ENCODE measurements at places on chromosomes 6 and 20. TPM values are rescaled to one million over a fixed set of nuclear protein-coding genes. Genes with fewer than 3 reads are reported as not detected.

The MYB gene
- not detected for total RNA-seq

The CD109 gene
- 26.0 TPM for total RNA-seq

The ARFRP1 gene
- 38.7 TPM for total RNA-seq

The RUNX2 gene
- 4.5 TPM for total RNA-seq

The PABPC1L gene
- total RNA-seq, result 18.3 TPM

The PTCHD4 gene
- 1.4 TPM for total RNA-seq

The GMPR gene
- 15.0 TPM for total RNA-seq

The NUS1 gene
- 27.0 TPM for total RNA-seq

The ANKRD6 gene
- total RNA-seq, result 8.0 TPM

The TAAR9 gene
- not detected for total RNA-seq

The OXT gene
- not detected for total RNA-seq

The GPX6 gene
- not detected for total RNA-seq

The CEP250 gene
- 35.2 TPM for total RNA-seq

The ASIP gene
- total RNA-seq, result not detected

DNA sequence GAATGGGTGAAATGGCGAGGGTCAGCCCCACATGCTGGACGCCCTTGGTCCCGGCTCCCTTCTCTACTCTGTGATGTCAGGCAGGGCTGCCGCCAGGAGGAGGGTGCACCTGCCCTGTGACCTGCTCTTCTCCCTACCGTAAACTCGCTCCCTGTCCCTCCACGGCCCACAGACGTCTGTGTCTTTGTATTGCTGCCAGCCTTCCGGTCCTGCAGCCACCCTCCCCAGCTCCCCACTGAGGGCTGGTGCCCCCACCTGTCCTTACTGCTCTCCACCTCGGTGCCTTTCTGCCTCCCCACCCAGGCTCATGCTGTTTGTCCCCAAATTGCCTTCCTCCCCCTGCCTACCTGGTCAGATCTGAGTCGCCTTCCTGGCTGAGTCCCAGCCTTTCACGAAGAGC, 4.1 kb upstream of the CCR6 start:
- no peak for DNase-seq

GRCh38 chr20:11043001-11043400, 369.2 kb upstream of the JAG1 start:
- DNase-seq, result no peak

GRCh38 chr6:15770347-15771143, 107.7 kb upstream of the DTNBP1 start:
- no peak for DNase-seq

DNA sequence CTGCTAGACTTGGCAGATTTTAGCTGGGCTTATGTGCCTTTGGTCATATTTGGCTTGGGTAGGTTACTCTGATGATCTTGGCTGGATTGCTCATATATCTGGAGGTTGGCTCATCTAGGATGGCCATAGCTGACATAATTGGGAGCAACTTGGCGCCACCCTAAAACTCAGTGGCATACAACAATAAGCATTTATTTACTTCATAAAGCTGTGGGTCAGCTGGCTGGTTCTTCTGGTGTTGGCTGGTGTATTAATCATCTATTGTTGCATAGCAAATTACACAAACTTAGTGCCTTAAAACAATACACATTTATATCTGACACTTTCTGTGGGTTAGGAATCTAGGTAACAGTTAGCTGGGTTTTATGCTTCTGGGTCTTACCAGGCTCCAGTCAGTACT, 297.3 kb upstream of the JAG1 start:
- DNase-seq, result no peak

GRCh38 chr20:53869466-53870258, 200.7 kb downstream of the BCAS1 start:
- DNase-seq, result peak; percentile 71

DNA sequence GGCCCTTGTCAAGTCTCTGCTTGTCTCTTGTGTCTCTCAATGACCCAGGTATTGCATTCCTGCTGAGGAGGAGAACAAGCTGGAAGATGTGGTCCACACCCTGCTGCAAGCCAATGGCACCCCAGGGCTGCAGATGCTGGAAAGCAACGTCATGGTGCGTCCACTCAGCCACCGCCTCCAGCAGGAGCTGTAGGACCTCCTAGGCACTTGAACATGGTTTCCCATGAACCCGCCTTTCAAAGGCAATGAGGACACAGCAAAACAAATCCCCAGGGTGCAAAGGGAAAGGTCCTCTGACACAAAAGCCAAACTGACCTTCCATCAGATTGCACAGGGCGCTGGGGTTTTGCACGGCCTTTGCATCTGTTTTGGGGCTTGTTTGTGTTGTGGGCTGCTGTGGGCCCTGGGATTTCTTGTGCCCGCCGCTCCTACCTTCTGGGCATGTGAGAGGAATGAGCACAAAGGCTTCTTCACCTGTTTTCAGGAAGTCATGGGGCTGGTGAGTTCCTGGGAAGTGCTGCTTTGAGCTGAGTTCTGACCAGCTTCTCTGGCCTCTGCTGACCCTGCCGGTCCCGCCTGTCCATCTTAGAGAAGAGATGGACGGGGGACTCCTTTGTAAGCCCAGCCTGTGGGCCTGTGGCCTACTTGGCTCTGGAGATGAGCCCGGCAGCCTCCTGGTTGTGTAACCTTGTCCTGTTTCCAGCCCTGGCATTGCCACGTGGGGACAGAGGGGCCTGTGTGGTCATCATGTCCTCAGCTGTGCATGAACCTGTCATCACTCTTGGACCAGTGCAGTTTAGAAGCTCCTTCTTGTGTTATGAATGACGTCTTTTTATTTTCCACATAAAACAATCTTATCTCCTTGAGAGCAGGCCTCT, 151.3 kb downstream of the DTNBP1 start:
- no peak for DNase-seq

DNA sequence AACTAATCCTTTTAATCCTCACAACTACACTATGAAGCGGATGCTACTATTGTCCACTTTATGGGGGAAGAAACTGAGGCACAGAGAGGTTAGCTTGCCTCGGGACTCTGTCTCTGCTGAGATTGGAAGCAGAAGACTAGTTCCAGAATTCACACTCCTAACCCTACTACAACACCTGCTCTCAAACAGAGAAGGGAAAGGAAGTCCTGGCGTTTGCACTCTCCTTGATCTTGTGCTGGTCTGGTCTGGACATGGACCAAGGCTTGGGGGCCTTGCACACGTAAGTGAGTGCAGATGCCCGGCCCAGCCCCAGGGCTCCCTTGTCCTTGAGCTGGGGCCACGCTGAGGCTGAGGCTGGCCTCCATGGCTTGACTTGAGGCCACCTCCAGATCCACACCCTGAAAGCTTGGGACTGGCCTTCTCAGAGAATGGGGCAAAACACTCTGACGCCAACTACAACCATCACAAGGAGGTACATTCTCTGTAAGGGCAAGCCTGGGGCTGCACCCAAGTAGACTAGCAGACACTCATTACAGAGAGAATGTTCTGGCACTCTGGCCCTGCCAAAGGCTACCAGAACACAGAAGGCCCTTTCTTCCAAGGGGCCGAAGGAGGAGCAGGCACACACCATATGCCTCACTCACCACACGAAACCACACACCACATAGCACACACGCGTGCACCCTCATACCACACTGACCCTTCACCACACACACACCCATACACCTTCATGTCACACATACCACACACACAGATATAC, 33.3 kb upstream of the EZR start:
- no peak for DNase-seq

- DNase-seq, result no peak
Measured at GRCh38 chr20:20649945-20650344, 62.5 kb downstream of the RALGAPA2 start.

DNA sequence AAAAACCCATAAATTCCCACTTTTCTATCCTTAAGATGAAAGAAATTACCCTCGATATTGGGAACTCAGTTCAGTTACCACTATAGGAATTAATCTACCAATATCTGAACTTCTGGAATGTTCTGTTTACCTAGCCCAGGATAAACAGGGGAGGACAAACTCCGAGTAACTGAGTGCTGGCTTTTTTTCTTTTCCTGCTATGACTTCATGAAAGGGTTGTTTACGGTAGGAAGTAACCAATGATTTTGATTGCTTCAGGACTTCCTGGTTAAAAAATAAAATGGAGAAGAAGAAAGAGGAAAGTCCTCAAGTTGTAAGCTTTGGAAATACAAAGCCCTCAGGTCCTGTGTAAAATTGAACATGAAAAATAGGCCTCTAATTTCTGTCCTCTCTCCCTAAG, 167.7 kb downstream of the ZNF217 start:
- no peak for DNase-seq

DNA sequence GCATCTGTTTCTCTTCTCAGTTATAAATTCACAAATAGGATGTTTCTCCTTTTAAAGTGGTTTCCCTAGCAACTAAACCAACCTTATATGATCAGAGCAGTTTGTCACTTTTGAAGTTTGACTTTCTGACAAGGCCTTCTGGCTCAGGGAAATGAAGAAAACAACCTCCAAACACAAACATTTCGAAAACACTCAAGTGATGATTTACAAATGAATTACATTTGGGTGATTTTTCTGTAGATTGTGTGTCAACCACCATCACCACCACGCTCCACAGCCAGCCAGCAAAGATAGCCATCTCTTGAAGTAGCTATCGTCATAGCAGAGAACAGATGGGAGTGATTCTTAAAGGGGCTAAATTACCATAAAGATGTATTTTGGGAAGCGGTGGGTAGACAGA, 16.5 kb upstream of the MLIP start:
- DNase-seq, result no peak

DNA sequence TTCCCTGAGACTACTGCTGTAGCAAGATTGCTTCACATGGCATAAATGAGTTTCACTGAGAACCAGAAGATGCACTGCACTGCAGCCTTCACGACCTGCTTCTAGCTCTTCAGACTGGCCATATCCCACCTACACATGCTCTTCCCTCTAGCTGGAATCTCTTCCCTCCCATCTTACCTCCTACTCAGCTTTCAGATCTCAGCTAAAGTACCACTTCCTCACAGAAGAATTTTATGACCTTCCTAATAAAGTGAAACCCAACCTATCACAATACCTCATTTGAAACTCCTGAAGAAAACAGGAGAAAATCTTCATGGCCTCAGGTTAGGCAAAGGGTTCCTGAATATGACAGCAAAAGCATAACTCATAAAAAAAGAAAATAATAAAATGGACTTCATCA, 99.9 kb downstream of the DTNBP1 start:
- no peak for DNase-seq

GRCh38 chr6:446418-447366, 55.1 kb downstream of the IRF4 start:
- peak; percentile 49 for DNase-seq

- peak; percentile 87 for DNase-seq
Measured at GRCh38 chr20:10603971-10604864, 69.6 kb downstream of the JAG1 start.

DNA sequence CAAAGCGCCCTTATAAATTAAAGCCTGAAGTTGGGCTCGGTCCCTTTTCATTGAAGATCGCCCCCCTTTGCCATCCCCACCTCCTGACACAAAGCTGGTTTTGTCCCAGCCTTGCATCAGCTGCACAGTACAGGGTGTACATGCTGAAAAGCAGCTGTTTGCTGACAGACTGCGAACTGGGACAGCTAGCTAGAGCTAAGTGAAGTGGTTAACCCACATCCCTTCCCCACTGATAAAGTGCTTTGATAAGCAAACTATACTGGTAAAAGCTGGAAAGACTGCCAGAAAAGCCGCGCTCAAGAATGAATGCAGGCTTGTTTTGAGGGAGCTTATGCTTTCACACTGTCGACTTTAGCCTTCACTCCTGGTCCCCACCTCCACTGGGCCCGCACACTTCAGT, 207.3 kb downstream of the GMDS start:
- no peak for DNase-seq

GRCh38 chr20:25863536-25864325, 167.1 kb upstream of the ZNF337 start:
- no peak for DNase-seq

- no peak for DNase-seq
Measured at GRCh38 chr20:53124803-53125202, 152.6 kb downstream of the TSHZ2 start.

DNA sequence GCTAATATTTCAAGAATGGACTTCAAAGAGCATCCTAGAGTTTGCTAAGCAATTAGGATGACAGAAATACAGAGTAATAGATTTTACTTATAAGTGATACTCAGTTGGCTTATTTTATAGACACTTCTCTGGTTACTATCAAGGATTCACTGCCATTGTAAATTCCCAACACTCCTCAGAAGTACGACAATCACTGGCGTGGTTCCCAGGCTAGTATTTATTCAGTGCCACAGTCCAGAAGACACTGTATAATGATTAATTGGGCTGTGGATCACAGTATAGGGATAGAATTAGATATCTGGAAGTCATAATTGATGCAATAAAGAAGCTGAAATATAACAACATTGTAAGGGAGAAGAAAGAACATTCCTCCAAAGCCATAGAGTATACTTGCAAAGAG, 15.7 kb downstream of the MANEA start:
- DNase-seq, result no peak

GRCh38 chr6:137999815-138000214, 107.4 kb downstream of the PERP start:
- no peak for DNase-seq

DNA sequence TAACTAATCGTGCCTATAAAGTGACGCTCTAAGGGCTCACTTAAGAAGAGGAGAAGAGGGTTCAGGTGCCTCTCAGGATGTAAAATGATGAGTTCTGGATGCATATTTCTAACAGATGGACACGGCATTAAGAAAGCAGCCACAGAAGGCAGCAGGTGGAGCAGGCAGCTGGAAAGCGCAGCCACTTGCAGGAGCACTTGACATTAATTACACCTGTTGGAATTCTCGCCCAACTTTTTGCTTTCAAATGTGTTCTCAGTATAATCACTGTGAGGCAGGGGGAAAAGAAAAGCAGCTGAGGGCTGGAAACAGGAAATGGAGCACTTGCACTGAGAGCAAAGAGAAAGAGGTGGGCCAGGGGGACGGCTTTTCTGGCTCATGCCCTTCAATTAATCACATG, 164.2 kb downstream of the NKAIN2 start:
- no peak for DNase-seq

- peak; percentile 72 for DNase-seq
Measured at GRCh38 chr6:27836783-27837624, 75.2 kb downstream of the OR2B2 start.

DNA sequence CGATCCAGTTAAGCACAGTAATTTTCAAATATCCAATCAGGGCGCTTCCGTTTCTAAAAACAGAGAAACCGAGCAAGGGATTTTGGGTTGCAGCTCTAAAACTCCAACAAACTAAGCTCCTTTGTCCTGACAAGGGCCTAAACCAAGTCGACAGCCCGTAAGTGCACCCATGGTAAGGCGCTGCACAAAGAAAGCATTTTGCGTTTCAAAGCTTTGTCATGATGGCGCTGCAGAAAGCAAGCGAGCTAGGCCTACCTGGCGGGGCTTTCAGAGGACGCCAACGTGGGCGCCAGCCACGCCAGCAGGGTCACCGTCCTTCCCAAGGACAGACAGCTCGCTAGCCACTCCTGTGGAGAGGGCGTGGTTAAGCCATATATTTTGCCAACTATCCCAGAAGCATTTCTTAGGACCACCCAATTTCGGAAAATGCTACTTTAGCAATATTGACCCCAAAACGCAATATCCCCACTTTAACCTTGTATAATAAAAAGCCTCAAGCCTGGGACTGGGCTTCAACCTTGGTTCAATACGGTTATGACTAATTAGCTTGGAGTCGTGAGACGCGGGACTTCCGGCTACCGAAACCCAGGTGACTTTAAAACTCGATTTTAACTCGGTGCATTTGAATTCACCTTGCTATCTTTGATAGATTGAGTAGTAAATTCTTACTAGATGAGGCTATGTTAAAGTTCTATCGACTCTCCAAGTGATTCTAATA, 53.8 kb downstream of the TRIM38 start:
- no peak for DNase-seq

All from sigmoid colon (tissue), 7 donors.